ENCODE measurements at places on chromosomes 12 and 14.

DNA sequence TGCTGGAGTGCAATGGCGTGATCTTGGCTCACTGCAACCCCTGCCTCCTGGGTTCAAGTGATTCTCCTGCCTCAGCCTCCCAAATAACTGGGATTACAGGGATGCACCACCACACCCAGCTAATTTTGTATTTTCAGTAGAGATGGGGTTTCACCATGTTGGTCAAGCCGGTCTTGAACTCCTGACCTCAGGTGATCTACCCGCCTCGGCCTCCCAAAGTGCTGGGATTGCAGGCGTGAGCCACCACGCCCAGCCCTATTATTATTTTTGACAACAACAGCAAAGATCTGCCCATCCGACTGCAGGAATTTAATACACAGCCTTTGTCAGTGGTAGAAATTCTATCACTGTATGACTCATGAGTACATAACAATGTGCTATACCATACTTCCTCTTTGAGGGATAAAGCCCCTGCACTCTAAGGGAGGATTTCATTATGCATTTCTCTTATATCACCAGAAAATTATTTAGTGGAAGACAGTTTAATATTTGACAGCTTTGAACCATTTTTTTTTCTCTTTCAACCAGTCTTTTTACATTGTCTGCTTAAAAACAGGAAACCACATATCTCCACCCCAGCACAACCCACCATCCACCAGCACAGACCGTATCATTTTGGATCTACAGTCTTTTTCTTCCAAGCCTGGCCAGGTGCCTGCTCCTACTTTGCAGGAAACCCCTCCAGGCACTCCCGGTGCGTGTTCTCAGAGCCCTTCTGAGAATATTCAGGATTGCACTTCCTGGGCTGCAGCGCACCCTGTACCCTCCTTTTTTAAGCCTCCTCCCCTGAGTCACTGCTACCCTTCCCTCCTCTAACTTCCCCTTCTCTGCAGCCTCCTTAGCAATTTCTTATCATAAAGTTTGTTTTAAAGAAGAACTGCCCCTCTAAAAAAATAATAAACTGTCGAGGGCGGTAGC, 594 bp downstream of the ARHGDIB start:
- no peak for DNase-seq

- peak; percentile 32 for DNase-seq
These were observed 57.9 kb upstream of the SLC38A2 start for GRCh38 chr12:46430340-46430948.

DNA sequence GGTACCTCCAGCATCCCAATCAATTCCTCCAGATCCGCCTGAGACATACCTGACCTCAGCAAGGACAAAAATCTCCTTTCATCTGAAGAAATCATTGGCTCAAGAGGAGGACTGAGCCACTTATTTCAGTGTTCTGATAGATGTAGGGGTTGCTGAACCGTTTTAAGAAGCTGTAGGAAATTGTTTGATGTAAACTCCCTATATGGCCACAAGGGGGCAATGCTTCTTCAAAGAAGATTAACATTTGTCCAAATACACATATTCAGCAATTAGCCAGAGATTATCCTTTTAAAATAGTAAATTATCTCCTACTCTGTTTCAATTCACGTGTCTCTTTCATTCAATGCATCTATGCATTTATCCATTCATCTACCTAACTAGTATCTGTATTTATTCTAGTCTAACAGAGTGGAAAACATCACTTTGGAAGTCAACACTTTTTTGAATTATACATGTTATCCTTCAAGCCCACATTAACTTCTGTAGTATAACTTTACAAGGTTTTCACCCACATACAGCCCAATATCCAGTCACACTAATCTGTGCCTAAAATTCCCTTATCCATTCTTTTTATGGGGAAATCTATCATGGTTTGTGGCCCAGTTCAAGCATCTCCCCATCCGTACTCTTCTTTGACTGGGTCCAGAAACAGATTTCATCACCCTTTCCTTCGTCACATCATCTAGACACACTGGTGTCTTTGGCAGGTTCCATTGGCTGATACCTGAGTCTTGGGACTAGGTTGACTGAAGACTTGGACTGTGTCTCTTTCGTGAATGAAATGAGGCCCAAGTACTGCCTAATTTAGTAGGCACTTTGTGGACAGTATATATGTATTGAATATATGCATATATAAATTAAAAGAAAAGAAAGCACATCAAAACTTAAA, 411.0 kb upstream of the OR4E1 start:
- peak; percentile 45 for DNase-seq

DNA sequence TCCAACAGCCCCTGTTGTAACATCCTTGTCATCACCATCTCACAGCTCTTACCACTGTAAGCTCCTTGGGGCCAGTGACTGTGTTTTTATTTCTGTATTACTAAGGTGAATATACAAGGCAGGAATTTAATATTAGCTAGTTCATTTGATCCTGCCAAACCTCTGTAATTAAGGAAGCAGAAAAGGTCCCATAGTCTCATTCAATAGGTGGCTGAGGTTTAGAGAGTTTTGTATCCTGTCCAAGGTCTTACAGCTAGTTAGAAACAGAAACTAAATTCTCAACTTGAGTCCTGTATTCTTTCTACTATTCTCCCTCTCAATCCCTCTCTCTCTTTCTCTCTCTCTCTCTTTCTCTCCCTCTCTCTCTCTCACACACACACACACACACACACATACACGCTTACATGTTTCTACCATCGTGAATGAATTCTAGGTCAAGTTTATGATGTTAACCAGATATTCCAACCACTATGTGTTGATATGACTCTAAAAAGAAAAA, 543 bp upstream of the GLIPR1 start:
- peak; percentile 23 for DNase-seq

DNA sequence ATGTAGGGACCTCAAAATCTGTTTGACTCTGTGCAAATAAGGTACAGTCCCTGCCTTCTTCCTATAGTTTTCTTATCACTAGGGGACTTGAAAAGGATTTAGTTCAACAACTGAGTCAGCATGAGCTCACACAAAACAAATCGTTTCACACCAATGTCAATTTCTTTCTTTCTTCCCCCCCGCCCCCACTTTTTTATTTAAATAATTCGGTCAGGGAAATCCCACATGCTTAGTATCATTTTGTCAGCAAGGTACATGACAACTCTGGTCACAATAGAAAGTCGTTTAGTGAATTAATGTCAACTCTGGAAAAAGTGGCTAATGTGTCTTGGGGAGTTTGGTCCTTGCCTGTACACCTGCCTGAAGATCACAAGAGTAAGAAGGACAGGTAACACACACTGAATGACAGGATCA, 232.2 kb upstream of the PLEKHG7 start:
- no peak for DNase-seq

GRCh38 chr12:53972722-53973235, at the start of gene HOXC11:
TSS of gene HOXC11 (plus strand) at chr12:53973126. CDS start at chr12:53973242, 116 bp downstream.
- no peak for DNase-seq

GRCh38 chr14:102591944-102592762, at the start of gene RCOR1:
TSS of gene RCOR1 (plus strand) at chr14:102592649. CDS start at chr14:102592887, 238 bp downstream.
- peak; percentile 99 for DNase-seq

- DNase-seq, result no peak
These were observed 26.3 kb downstream of the EML1 start for GRCh38 chr14:99819514-99819913.

GRCh38 chr12:69348162-69348938, at the start of gene LYZ:
TSS of gene LYZ (plus strand) at chr12:69348381. CDS start at chr12:69348409, 28 bp downstream.
- no peak for DNase-seq

GRCh38 chr14:25412998-25413397, 363.1 kb upstream of the STXBP6 start:
- DNase-seq, result no peak

GRCh38 chr12:40559865-40560264, 132.4 kb upstream of the CNTN1 start:
- DNase-seq, result peak; percentile 18

- peak; percentile 30 for DNase-seq
These were observed 25.4 kb downstream of the PLXNC1 start for GRCh38 chr12:94173660-94174265.

- DNase-seq, result no peak
These were observed 36.8 kb downstream of the RTRAF start for GRCh38 chr14:52026017-52026660.

DNA sequence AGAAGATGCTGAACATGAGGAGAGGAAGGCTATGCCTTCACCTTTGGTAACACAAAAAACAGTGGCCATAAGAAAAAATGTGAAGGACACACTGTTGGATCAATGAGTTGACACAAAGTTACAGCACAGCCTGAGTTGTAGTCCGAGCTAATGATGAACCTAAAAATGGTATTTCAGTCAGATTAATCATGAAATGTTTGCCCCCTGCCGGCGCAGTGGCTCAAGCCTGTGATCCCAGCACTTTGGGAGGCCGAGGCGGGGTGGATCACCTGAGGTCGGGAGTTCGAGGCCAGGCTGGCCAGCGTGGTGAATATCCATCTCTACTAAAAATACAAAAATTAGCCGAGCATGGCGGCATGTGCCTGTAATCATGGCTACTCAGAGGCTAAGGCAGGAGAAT, 1.3 kb upstream of the CAPRIN2 start:
- DNase-seq, result no peak

- DNase-seq, result no peak
These were observed 5.7 kb downstream of the AHNAK2 start for GRCh38 chr14:104972301-104973134.

DNA sequence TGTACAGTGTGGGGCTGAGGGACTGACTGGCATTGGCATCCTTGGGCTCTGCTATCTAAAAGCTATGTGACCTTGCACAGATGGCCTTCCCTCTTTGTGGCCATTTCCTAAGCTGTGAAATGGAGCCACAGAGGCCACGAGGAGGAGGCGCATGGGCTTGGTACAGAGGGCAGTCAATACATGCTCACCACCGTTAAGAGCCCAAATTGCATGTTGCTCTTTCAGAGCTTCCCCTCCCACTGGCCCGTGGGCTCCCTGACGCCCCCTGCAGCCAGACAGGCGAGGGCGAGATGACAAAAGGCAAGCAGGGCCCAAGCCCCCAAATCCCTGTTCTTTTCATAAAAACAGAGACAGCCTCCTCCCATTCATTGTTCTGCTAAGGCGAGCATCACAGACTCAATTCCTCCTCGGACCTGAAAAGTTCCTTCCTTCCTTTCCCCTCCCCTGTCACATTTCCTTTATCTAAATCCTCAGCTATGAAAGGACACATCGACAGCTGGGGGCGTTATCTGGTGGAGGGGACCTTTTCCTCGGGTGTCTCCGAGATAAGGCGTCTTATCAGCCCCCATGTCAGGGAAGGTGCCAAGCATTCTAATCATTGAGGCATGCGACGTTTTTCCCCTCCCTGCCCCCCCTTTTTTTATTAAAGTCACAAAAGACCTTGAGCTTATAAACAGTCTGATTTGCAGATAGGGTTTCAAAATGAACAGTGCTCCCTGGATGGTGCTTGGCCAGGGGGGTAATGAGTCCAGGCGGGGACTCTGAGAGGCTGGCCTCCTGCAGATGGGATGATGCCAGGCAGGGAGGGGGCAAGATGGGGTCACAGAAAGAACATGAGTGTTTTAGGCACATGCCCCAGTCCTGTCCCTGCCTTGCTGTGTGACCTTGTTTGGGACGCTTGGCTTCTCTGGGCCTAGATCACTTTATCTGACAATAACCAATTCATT, 26.4 kb downstream of the FAM222A start:
- no peak for DNase-seq

GRCh38 chr12:76685246-76685678, 78.7 kb upstream of the ZDHHC17 start:
- no peak for DNase-seq

DNA sequence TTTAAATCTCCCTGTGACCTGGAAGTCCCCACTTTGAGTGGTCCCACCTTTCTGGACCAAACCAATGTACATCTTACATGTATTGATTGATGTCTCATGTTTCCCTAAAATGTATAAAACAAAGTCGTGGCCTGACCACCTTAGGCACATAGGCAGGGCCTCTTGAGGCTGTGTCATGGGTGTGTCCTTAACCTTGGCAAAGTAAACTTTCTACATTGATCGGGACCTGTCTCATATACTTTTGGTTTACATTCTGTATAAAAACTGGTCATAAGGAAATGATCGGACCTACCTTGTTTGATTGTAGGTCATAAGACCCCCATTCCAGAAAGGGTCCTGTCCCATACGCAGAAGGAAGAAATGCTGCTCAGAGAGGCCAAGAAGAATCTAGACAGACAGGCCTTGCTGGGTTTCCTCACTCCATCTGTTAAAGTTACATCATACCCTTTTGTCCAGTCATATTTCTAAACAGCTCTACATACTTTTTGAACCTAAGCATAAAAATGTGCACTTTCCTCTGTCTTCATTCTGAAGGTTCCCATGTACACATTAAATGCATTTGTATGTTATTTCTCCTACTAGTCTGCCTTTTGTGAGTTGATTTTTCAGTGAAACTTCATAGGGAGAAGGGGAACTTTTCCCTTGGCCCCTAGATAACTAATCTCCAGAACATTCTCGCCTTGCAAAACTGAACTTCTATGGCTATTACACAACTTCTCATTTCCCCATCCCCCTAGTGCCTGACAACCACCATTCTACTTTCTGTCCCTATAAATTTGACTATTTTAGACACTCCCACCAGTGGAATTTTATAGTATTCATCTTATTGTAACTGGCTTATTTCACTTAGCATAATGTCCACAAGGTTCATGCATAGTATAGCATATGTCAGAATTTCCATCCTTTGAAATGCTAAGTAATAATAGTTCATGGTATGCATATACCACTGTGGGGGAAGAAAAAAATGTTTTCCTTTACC, 30.2 kb upstream of the CPM start:
- DNase-seq, result no peak

- peak; percentile 14 for DNase-seq
These were observed 15.5 kb upstream of the KLC1 start for GRCh38 chr14:103613517-103613916.

DNA sequence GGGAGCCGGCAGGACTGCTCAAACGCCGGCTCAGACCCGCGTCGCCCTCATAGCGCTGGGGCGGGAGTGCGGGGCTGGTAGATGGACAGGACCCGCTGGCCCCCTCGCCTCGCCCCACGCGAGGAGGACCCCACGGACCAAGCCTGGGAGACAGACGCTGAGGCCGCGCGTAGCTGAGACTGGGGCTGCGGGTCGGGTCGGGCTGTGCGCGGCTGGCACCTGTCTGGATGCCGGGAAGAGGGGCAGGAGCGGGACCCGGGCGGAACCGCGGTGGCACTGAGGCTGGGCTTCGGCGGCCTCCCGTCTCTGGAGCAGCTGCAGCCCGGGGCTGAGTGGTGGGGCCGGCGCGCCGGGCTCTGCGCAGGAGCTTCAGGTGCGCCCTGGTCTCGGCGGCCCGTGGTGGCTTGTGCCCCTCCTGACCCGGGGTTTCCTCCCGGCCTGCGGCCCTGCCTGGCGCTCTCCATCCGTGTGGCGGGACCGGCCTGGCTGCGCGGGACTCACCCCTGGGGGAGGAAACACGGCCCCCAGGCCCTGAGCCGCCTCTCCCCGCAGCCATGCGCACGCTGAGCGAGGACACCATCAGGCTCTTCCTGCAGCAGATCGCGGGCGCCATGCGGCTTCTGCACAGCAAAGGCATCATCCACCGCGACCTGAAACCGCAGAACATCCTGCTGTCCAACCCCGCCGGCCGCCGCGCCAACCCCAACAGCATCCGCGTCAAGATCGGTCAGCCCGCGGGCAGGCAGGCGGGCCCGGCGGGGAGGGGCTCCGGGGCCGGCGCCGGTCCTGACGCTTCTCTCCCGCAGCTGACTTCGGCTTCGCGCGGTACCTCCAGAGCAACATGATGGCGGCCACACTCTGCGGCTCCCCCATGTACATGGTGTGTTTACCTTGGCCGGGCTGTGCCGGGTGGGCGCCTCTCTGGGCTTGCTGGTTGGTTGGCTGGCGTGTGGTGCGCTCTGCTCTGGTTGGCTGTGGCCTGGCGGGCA, 14.0 kb downstream of the ULK1 start:
- DNase-seq, result no peak
